ENCODE measurements at places on chromosomes 12 and 14.
A peak's percentile ranks its signal among the peaks of the same experiment; 100 is the strongest.

DNA sequence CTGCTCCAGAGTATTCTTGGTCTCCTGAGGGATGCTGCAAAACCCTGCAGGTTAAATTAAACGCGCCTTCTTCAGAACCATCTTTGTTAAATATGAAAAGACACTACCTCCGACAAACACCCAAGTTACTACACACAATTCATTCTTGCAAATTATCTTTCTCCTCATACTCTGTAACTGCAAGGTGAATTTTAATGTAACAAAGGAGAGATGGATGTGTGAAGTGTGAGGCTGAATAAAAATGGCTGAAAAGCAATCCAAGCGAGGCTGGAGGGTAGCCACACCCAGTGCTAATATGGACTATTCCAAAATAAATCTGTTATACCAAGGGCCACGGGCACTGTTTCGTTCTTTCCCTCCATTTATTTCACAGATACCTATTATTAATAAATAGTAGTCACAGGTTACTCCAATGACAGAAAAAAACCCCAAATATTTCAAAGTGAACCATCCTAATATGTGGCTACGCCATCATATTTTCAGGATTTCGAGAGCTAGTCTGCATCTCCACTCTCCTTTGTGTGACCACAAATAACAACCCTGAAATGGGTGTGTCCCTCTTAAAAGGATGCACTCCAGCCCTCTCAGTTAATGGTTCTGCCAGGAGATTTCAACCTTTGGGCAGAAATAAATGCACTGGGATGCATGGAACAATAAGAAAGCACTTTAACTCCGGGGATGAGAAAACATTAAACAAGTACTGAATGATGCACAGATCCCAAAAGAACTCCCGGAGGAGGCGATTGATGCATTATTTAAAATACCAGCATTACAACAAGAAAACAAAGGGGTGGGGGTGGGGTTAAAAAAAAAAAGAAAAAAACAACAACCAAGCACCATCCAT is 53.1 kb upstream of the CCDC175 start:
- DNase-seq: no peak

- no peak for DNase-seq
Measured at GRCh38 chr14:85218982-85219381, 311.0 kb upstream of the FLRT2 start.

DNA sequence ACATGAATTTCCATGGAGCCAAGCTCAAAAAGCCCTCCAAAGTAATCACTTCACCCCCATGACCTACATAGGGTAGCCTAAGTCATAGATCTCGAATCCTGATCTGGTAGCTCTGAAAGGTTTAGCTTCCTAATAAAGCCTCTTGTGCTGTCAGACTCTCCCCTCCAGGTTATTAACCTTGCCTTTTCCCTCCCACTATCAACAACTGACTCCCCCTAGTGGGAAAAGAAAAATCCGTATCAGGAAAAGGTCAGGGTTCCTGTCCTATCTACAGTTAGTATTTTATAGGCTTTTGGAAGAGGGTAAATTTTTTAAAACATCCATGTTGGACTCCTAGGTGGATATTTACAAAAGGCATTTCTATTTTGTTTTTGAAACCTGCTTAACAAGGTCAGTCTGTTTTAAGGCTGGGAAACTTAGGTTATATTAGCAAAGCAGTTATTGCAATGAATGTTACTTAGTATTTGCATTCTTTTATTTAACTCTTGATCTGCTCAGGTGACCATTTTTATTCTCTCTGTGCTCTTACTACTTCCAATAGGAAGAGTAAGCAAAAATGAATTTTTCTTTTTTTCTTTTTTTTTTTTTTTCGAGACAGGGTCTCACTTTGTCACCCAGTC is 8.0 kb downstream of the YY1 start:
- DNase-seq: peak; percentile 65

DNA sequence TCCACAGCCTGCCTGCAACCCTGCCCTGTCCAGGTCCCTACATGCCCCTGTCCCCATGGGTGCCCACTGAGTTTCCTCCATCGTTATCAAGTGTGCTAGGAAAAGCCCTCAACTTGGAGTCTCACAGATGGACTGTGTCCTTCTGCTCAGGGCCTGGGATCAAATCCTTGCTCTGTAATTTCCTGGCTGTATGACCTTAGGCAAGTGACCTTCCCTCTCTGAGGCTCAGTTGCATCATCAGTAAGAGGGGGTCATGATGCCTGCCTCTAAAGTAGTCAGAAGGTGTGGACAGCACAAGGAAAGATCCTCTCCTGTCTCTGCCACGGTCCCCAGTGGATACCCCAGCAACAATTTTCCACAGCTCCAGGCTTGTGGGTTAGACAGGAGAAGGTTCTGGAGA is 22.2 kb downstream of the RASAL1 start:
- DNase-seq: no peak

- no peak for DNase-seq
Measured at GRCh38 chr14:22622255-22622654, 21.9 kb downstream of the OR6J1 start.

DNA sequence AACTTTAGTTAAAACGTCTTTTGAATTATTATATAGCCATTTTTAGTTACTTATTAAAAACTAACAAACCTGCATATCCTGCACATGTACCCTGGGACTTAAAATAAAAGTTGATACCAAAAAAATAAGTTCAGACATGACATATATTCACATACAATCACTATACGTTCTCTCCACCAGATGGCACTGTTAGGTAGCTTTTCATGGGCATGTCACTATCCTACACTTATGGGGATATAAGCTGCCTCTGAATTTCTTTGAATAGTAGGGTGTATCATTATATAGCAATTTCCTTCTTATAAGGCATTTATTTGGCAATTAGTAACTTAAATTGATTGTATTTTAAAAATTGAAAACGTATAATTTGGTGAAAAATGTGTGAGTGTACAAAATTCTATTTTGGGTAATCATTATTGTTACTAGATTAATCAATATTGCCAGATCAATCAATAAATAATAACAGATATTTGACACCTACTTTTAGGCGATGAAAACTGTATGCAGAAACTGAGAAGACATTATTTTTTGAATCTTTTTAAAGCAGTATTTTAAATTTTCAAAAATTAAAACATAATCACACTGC is 31.8 kb upstream of the OR10A7 start:
- DNase-seq: peak; percentile 69

- DNase-seq: no peak
Measured at GRCh38 chr12:76726626-76727025, 37.3 kb upstream of the ZDHHC17 start.

DNA sequence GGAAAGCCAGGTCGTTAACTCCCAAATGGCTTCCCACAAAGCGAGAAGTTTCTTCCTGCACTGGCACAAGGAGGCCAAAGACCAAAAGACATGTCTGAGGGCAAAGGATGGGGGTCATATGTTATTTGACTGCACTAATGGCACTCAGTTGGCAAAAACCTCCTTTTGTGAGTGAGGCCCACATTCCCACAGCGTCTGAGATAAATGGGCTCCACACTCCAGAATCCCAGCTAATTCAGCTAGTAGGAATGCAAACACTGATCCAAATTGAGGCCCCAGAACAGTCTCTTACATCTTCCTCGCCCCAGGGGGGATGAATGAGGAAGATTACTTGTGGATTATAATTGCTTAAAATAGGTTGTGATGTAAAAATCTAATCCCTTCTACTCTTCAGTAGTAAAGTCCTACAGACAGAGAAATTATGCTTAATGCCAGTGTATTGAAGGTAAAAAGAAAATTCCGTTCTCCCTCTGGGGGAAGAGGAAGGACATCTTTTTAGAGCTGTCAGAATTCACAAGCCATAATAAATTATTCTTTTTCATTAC is 86.4 kb upstream of the PIWIL1 start:
- DNase-seq: no peak

DNA sequence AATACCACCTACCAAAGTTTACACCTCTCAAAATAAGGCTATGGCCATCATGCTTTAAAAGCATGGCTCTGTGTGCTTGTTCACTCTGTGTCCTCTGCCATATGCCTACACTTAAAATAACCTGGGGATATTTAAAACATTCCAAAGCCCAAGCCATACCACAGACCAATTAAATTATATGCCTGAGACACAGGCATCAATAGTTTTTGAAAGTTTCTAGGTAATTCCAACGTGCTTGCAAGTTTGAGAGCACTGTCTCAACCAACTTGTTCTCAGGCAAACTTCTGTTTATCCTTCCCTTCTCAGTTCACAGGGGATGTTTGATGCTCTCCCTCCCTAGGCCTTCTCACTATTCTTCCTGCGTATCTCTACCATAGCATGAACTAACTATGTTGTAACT is 3.4 kb upstream of the FRMD6 start:
- DNase-seq: no peak

GRCh38 chr12:39692258-39692853 is 72.8 kb upstream of the ABCD2 start:
- DNase-seq: no peak

GRCh38 chr12:93361151-93361919 is 16.4 kb upstream of the NUDT4 start:
- no peak for DNase-seq

DNA sequence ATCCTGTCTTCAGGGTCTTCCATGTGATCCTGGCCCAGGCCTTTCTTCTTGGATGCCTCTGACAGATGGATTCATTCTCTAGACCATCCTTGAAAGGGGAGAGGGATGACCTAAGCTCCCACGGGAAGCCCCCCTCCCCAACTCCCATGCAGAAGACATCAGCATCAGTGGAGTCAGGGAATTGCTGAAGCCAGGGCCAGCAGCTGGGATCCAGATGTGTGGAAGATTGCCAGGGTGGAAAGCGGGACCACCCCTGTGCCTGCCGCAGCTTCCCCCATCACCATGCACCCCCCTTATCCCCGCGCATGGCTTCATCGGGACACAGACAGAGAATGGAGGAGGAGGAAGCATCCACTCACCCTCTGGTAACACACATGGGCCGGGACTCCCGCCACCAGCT is 183.6 kb upstream of the PRMT8 start:
- DNase-seq: no peak

DNA sequence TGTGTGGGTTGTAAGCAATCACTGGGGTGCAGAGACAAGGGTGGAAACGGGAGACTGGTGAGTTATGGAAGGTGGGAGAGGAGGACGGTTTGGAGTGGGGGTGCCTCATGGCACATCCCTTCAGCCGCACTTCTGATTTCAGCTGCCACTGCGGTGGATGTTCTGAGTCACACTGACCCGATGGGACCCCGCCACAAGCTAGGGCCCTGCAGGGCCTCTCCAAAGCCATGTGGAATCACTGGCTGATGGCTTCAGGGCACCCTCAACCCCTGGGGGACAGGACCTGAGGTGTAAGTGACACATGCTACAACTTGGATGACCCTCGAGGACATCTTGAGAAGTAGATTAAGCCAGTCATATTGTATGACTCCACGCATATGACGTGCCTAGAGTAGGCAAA is 53.7 kb downstream of the GPR68 start:
- no peak for DNase-seq

DNA sequence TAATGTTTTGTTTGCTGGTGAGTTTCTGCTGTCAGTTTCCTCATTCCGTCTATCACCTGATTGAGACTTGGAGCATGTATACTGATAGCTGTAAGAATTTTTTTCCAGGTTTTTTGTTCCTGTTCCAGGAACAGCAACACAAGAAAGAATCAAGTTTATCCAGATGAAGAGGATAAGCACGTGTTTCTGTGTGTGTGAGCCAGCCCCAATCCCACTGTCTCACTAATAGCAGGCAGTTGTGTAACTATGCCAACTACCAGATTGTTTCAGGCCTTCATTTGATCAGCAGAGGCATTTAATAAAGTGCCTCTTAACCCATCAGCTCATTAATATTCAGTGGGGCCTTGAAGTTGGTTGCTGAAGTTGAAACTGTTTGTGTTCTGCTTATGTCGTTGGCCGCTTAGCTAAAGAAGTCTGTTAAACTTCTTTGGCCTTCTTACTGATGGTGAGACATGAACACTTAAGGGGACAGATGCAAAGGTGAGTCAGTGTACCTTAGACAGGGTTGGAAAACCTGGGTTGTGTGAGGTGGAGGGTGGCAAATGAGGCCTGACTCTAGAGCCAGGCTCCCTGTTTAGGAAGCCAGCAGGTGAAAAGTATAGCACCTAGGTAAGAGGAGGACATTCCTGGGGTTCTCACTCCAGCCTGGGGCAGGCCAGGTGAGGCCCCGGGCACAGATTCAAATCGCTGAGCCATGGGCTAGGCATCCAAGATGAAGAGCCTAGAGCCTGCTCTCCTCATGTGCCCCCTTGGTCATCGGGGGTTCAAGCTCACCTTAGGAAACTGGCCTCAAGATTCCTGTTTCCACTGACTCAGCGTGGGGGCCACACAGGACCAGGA is 3.7 kb downstream of the ANKRD13A start:
- no peak for DNase-seq

DNA sequence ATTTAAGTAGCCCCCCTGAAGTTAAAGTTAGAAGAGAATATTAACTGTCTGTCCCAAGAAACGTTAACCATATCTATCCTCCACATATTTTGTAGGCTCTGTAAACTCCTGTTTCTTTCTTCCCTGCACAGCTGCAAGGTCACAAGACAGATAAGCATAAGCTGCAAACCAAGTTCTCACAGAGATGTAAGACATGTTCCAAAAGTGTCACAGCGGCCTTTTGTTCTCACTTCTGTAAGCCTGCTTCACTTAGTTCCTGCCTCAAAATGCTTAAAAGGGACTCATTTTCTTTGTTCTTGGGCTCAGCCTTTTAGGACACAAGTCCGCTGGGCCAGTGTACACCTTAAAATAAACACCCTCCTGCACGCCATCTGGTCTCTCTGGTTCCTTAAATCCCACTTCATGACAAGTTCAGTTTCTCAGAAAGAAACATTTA is 3.2 kb downstream of the RNASE1 start:
- no peak for DNase-seq

DNA sequence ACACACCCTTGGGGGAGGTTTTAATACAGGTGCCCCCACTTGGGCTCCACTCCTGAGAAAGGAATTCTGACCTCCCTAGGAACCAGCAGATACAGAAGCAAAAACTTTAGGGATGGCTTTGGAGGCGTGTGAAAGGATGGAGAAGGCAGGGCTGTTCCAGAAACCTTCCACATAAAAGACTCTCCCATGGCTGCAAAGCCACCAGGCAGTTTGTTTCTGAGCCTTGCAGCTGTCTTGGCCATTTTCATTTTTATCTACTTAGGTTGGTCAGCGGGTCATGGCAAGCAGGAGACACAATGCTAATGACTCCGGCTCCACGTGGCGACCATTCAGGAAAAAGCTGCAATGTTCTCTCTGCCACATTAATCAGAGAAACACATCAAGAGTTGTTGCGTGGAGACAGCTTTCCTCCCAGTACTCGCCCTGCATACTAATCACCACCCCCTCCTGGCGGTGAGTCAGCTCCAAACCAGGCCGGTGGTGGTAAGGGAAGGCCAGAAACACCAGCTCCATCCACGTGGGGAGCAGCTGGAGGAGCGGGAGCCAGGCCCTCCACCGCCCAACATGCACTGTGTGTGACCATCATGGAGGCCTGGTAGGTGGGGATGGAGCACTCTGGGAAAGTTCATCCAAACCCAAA is 30.9 kb upstream of the IRF2BPL start:
- DNase-seq: peak; percentile 74

GRCh38 chr14:23401291-23401690 is 6.8 kb downstream of the MYH6 start:
- no peak for DNase-seq

GRCh38 chr14:99270458-99271220 is 1.4 kb downstream of the BCL11B start:
- DNase-seq: peak; percentile 36
